Adrenal gland (tissue), 19 donors: ENCODE measurements at places on chromosomes 5 and 9. TPM values are rescaled to one million over a fixed set of nuclear protein-coding genes. Genes with fewer than 3 reads are reported as not detected.

Gene FAM221B
- polyA plus RNA-seq = not detected

Gene TLR4
- 17.6 TPM for polyA plus RNA-seq

Gene OR2S2
- not detected for polyA plus RNA-seq

Gene EPB41L4A
- 4.7 TPM for polyA plus RNA-seq

Gene C9orf43
- 5.1 TPM for polyA plus RNA-seq

Gene HTR1A
- polyA plus RNA-seq = not detected

Gene NR5A1
- polyA plus RNA-seq = 225 TPM
